Activated T-helper 2 cell treated with anti-CD3 and anti-CD28 coated beads, Interferon-gamma antibody, Interleukin-2, Interleukin-4, amounts not matched to agents 10 μg/mL and 5 μg/mL and 100 μg/mL, durations not matched to agents 14 hours and 24 hours and 36 hours (primary cell): ENCODE measurements at places on chromosomes 11 and 22.

GRCh38 chr22:49815641-49816091 is 12.0 kb downstream of the BRD1 start:
- DNase-seq = no peak
- no peak overlapping the region for H3K4me3 ChIP-seq
- H3K27ac ChIP-seq = no peak overlapping the region

- no peak overlapping the region for H3K4me3 ChIP-seq
- no peaks in the 10 kb centered on the region for H3K4me1 ChIP-seq
- no peak overlapping the region for H3K27ac ChIP-seq
- no peak for DNase-seq
- H3K36me3 ChIP-seq = no peaks in the 10 kb centered on the region
Measured at GRCh38 chr11:96704847-96705246, 315.0 kb downstream of the JRKL start.

DNA sequence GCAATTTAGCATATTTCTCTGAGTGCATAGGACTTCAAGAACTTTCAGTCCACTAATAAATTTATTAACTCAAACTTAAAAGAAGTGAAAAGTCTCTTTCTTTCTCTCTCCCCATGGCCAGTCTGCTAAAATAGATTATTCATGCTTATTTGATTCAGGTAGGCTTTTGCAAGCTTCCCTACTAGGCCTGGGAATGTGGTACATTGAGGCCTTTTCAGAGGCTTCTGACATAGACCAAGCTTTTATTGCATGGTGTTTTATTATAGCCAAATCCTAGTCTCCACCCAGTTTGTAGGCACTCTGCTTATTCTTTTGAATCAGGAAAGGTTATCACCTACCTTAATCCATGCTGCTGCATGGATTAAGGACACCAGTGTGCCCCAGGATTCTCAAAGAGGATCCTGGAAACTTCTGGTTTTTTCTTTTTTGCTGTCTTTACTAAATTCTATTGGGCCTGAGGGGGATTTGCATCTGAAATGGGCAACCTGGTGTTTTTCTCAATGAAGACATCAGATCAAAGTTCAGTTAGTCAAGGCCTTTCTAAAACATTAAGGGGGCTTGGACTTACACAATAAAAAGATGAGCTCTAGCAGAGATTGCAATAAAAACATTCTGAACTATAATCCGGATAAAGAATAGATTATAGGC is 92.2 kb downstream of the ELP4 start:
- no peak overlapping the region for H3K4me3 ChIP-seq
- no peak overlapping the region for H3K27ac ChIP-seq
- H3K4me1 ChIP-seq = no peaks in the 10 kb centered on the region
- no peaks in the 10 kb centered on the region for H3K27me3 ChIP-seq
- no peak for DNase-seq
- no peaks in the 10 kb centered on the region for H3K36me3 ChIP-seq

DNA sequence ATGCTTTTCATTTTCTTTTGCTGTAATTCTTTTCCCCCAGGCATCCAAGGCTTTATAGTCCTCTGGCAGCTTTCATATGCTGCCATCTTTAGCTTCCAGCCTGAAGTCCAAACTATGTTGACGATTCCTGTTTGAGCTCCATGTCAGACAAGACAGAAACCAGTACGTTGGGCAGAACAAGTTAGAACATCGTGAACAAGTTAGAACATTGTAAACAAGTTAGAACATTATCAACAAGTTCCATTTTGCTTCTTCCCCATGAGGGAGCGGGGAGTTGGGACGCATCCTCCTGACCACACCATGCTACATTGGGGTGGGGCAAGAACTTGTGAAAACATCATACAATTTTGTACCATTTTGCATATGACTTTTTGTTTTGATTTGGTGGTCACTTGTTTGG is 23.9 kb downstream of the GLB1L2 start:
- H3K27ac ChIP-seq = no peak overlapping the region
- H3K27me3 ChIP-seq = peaks cover 11% of the 10 kb centered on the region
- no peak for DNase-seq
- H3K4me1 ChIP-seq = peaks cover 6% of the 10 kb centered on the region

- peaks cover 14% of the 10 kb centered on the region for H3K27me3 ChIP-seq
- no peak overlapping the region for H3K4me3 ChIP-seq
Measured at GRCh38 chr11:130458410-130458729, 9.9 kb downstream of the ADAMTS15 start.

GRCh38 chr22:19766511-19767426 is 6.2 kb downstream of the TBX1 start:
- no peaks in the 10 kb centered on the region for H3K4me1 ChIP-seq
- peaks cover 58% of the 10 kb centered on the region for H3K27me3 ChIP-seq
- DNase-seq = peak; percentile 46
- H3K4me3 ChIP-seq = peak overlapping the region; percentile 30

GRCh38 chr11:20158597-20159257 is 1.5 kb downstream of the DBX1 start:
- peaks cover 11% of the 10 kb centered on the region for H3K4me1 ChIP-seq
- H3K4me3 ChIP-seq = no peak overlapping the region
- peak overlapping the region; percentile 6 for H3K27ac ChIP-seq

GRCh38 chr11:115051938-115052590 is 373.7 kb downstream of the NXPE2 start:
- H3K4me3 ChIP-seq = no peak overlapping the region
- no peak for DNase-seq
- no peaks in the 10 kb centered on the region for H3K4me1 ChIP-seq
- no peak overlapping the region for H3K27ac ChIP-seq

DNA sequence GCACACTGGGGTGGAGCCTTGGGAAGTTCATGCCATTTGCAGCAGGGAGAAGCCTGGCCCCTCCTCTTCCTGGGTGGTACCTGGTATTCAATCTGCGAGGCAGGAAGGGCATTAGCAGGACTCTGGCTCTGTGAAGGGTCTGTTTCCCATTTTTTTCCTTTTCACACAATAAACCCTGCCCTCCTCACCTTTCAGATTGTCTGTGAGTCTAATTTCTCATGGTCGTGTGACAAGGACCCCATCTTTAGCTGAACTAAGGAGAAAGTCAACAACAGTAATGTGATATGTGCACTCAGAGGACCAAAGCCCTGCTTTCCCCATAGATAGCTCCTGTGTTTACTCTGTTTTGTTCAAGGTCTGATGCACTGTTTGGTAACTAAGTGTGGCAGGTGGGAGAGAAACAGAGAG is 26.6 kb upstream of the CASP4 start:
- no peak for DNase-seq
- no peaks in the 10 kb centered on the region for H3K4me1 ChIP-seq
- H3K27me3 ChIP-seq = peaks cover 8% of the 10 kb centered on the region
- H3K36me3 ChIP-seq = no peaks in the 10 kb centered on the region
- no peak overlapping the region for H3K4me3 ChIP-seq

DNA sequence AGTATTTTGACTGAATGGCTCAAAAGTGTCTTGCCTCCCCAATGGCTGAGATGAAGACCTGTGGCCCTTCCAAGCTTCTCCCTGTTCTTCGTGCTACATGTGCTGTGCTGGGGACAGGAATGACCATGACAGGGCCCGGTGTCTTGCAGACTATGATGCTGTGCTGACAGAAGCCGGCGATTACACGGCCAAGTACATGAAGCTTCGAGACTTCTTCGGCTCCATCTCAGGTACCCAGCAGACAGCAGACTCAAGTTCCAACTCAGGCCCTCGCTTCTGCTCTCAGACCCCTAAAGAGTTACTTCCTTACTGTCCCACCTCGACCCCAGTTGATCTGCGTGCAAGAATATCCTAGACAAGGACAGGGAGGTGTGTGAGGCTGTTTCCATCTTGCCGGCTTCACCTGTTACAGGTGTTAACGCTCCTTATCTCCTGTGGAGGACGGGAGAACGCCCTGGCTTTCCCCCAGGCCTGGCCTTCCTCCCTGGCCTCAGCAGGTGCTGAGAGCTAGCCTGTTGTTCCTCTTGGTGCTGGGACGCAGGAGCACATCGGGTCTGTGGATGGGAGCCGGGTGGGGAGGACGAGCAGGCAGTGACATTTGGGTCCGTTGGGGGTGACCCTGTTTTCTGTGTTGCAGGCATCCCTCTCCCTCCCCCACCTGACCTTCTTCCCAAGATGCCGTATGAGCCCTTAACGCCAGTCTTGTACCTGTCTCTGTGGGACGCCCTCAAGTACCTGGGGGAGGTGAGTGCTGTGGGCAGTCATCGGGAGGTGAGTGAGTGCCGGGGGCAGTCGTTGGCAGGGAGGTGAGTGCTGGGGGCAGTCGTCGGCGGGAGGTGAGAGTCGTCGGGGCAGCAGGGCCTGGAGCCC is 38.1 kb downstream of the GLB1L2 start:
- H3K4me3 ChIP-seq = no peak overlapping the region
- no peaks in the 10 kb centered on the region for H3K27me3 ChIP-seq
- H3K36me3 ChIP-seq = no peaks in the 10 kb centered on the region
- DNase-seq = no peak
- H3K4me1 ChIP-seq = no peaks in the 10 kb centered on the region
- no peak overlapping the region for H3K27ac ChIP-seq

DNA sequence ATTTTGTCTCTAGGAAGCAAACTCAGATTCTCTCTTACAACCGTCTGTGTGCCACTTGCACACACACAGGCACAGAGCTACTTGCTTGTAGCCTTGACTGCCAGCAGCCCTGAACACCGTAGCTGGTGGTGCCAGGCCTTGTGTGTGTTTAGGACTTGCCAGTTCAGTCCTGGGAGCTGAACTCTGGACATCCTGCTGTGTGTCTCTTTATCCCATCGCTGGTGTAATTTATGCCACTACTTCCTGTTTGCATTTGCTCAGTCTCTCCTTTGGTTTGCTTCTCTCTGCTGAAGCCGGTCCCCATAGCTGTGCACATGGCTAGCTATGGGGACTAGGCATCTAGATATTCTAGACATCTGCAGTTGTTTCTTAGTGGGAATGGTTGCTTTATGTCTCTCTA is 24.0 kb downstream of the MARK2 start:
- H3K27ac ChIP-seq = peak overlapping the region; percentile 43
- DNase-seq = no peak
- no peak overlapping the region for H3K4me3 ChIP-seq
- peaks cover 38% of the 10 kb centered on the region for H3K36me3 ChIP-seq
- H3K27me3 ChIP-seq = no peaks in the 10 kb centered on the region

DNA sequence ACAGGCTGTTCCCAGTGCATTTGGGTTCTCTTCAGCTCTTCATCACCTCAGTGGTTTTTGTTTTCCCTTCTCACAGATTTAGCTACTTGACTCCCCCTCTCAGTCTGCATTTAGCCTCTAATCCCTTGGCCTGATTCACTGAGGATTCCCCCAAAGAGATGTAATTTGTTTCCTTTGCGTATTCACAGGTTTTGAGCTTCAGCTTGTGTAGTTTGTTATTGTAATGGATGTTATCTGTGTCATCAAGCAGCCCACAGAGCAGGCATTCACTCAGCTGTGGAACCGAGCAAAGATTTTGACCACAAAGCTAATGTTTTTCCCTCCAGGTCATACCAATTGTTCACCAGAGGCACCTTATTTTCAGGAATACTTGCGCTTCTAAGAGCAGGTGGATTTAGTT is 6.4 kb upstream of the ME3 start:
- H3K4me1 ChIP-seq = peaks cover 2% of the 10 kb centered on the region
- DNase-seq = no peak
- H3K27ac ChIP-seq = no peak overlapping the region
- H3K4me3 ChIP-seq = no peak overlapping the region
